ENCODE measurements at places on chromosomes 1 and 21.

- DNase-seq: no peak
Measured at GRCh38 chr1:187622545-187622944, 793.8 kb downstream of the PLA2G4A start.

DNA sequence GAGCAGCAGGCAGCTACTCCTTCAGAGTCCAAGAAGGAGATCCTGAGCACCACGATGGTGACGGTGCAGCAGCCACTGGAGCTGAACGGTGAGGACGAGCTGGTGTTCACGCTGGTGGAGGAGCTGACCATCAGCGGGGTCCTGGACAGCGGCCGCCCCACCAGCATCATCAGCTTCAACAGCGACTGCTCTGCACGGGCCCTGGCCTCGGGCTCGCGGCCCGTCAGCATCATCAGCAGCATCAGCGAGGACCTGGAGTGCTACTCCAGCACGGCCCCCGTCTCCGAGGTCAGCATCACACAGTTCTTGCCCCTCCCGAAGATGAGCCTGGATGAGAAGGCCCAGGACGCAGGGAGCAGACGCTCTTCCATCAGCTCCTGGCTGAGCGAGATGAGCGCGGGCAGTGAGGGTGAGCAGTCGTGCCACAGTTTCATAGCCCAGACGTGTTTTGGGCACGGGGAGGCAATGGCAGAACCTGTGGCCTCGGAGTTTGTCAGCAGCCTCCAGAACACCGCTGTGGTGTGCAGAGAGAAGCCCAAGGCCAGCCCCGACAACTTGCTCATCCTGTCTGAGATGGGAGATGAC, 531.8 kb downstream of the KIF26B start:
- DNase-seq: no peak

- no peak for DNase-seq
Measured at GRCh38 chr1:6233376-6233775, 2.4 kb downstream of the ICMT start.

GRCh38 chr1:24540906-24541710, 14.8 kb upstream of the NCMAP start:
- DNase-seq: no peak

GRCh38 chr1:109717729-109718128, 5.7 kb downstream of the GSTM5 start:
- no peak for DNase-seq

- no peak for DNase-seq
Measured at GRCh38 chr1:38489844-38490270, 369.7 kb downstream of the RRAGC start.

DNA sequence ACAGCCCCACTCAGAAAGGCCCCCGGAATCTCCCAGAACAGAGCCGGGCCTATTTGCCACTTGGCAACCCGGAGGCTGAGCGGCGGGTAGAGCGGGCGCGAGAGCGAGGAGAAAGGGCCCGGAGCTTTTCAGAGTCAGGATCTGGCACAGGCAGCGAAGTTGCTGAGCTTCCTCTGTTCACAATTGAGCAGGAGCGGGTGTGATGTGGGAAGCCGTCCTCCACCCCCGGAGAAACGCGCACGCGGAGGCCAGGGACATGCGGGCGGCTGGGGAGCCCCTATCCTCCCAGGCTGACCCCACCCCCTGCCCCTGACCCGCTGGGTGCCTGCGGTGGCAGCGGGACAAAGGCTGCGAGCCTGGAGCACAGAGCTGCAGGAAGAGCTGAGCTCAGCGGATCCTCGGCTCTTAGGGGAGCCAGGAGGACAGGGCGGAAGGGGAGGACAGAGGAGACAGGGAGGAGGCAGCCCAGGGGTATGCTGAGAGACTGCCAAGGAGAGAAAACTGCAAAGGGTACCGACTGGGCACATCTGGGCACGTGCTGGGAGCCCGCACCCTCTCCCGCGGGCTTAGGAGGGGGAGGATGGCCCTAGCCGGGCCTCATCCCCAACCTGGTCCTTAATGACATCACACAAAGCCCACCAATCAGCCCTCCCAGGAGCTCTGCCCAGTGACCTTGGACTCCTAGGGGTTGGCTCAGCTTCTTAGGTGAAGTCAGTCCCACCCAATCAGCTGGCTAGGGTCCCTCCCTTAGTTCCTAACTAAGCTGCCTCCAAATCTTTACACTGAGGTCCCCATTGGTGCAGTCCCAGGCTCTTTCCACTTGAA, 9.3 kb downstream of the KIF21B start:
- no peak for DNase-seq

GRCh38 chr1:107668762-107669161, 296.2 kb downstream of the VAV3 start:
- no peak for DNase-seq

DNA sequence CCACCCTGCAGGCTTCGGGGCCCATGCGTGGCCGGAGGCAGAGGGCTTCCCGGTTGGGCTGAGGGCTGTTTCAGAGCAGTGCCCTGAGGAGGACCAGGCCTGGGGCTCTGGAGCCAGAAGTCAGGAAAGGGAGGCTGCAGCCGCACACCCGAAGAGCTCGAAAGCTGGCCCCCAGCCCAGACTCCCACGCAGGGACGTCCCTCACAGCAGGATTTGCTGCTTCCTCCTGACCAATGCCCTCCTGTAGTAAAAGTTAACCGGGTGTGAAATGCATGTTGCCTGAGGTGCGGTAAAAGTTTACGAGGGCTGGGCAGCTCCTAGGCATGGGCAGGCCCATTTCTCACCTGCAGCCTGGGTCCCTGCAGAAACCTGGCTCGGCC, 101.5 kb upstream of the ARHGEF16 start:
- no peak for DNase-seq

DNA sequence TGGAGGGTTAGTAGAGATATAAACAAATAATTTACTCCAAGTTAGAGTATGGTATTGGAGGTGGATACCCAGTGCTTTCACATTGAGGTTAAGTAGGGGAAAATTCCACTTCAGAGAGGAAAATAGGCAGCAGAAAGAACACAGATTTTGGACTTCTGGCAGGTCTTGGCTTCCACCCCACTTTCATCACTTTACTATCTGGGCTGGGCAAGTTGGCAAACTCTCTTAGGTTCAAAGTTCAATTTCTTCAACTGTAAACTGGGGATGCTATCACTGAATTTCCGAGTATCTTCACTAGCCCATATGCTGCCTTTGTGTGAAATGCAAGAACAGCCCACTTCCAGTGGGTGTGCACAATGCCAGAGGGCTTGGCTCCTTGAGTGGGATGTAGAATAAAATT, 214.9 kb downstream of the GABPA start:
- DNase-seq: no peak

DNA sequence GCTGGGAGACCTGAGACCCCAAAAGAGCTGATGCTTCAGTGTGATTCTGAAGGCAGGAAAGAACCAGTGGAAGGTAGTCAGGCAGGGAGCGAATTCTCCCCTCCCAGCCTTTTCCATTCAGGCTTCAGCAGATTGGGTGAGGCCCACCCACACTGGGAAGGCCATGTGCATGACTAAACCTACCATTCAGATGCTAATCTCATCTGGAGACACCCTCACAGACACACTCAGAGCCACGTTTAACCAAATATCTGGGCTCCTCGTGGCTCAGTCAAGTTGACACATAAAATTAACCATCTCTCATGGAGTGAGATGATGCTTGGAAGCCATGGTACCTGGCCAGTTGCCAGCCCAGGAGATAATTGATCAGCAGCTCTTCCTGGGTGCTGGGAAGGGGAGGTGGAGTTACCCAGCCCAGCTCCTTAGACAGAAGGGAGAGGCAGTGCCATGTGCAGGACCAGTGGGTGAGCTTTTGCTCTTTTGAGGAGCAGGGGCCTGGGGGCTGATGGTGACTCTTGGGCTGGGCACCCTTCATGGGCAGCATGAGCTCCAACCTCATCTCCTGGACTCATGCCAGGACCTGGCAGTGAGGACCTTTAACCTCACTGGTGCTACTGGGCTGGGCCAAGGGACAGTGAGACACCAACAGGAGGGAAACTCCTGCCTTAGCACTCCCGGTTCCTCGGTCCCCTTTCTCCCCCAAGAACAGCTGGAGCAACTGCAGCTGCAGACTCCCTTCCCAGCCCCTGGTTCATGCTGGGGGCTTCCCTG, 89.0 kb upstream of the ACTL8 start:
- DNase-seq: no peak

DNA sequence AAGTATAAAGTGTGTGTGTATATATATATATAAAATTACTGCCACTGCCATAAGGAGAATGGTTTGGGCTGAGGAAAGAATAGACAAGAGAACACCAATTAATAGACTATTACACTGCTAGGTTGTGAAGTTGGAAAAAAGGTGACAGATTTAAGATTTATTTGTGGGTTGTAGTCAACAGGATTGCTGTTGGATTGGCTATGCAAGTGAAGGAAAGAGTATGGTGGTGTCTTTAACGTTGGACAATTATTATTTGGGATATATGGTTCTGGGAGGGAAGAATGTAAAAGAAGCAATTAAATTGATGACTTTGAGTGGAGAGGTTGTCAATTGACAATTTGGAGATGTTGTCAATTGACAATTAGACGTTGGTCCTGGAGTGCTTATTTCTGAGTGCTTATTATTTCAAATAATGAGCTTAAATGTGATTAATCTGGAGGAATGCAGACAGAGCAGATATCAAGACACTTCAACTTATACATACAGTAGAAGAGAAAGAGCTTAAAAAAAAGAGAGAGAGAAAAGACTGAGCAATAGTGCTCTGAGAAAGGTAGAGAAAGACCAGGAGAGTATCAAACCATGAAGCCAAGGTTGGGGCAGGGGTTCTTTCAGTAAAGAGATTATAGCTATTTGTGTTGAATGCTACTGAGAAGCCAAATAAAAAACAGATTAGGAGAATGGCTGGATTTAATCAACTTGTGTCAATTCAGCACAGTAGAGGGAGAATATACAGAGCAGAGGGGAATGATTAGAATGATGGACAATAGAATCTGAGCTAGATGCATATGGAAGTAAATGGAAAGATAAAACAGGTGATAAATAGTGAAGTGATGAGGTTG, 9.7 kb downstream of the PTGS2 start:
- DNase-seq: no peak

DNA sequence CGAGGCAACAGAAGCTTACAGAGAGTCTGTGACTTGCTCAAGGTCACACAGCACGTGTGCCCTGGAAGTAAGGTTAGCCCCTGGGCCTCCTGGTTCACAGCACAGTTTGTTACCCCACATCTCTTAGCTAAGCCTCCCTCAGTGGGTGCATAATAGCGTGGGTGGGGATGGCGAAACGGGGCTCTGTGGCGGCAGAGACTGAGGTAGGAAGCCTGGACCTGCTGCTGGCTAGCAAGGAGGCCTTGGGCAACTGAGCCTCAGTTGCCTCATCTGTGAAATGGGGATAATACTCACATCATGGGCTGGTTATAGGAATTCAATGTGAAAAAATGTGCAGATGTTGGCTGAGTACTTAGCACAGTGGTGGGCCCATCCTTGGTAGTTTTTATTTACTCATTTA, 596 bp downstream of the PADI4 start:
- no peak for DNase-seq

DNA sequence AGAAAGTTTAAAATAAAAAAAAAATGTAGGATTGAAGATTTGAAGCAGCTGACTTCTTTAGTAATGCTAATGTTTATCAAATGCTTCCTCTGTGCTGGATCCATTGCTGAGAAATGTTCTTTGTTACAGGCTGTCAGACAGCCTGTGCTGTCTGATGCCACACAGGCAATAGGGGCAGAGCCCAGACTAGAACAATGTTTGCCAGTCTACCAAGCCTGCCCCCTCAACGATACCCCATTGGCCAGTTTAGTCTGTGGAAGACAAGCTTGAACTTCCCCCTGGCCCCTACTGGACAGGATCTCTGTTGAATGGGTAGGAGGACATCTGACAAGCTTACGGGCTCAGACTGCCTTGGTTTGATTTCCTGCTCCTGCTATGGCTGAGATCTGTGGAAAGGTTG, 79.4 kb downstream of the PAPPA2 start:
- DNase-seq: no peak

GRCh38 chr1:243216741-243217140, 38.3 kb downstream of the CEP170 start:
- DNase-seq: no peak

GRCh38 chr21:29860346-29860745, 79.5 kb downstream of the GRIK1 start:
- no peak for DNase-seq

GRCh38 chr1:206883160-206883559, 14.1 kb upstream of the IL24 start:
- no peak for DNase-seq

DNA sequence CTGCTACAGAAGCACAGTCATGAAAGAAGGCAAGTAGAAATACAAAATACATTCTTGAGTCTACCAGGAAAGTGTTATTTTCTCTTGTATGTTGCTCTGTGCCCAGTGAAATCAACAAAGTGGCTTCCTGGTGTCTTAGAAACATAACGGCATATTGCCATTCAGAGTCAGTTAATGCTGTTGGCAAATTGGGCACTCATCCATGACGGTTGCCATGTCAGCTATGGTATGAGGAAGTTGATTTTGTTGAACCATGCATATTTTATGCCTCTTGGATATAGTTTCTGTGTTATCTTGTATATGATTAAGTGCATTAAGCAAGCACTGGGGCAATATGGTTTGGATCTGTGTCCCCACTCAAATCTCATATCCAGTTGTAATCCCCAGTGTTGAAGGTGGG, 153.1 kb upstream of the CXADR start:
- no peak for DNase-seq

DNA sequence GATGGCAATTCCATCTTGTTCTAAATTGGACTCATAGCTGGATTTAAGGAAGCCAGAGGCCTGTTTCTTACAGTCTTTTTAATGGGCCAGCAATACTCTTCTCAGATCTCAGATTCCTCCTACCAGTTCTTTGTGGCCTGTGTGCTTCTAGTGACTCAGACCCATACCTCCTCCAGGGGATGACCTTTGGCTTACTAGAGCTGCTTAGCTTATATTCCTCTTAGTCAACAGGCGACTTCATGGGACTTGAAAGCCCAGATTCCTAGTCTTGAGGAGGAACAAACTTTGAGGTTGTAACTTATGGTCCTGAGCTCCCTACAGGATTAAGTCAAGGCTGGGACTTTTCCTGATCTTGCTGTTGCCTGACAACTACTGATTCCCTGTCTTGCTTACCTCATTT, 12.4 kb upstream of the PAPPA2 start:
- DNase-seq: no peak

DNA sequence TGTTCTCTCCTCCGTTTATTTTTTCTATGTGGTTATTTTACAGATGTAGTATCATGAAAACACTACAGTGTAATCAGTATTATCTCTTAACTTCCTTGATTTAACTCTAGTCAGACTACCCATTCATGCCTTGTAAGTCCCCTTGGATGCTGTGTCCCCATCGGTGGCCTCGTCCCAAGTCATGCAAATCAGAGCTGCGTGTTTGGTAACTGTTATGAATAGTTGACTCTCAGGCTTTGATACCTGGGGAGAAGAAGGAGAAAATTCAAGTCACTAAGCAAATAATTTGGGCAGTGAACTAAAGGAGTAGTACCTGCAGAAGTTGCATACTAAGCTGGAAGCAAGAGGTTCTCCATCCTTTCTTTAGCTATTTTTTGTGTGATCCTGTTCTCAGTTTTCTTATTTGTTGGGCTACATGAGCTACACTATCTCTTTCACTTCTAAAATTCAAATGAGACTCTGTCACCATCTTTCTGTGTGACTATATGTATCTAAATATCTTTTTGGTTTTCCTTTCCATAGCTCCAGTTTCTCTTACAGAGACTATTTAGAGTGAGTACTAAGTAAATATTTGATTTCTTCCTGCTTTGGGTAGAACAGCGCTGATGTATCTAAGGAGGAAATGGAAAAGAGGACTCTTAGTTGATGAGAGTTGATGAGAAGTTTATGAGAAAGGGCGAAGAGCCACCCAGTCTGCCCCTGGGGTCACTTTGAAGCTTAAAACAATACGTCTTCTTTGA, 50.9 kb downstream of the VANGL2 start:
- DNase-seq: no peak

All from activated CD8-positive, alpha-beta memory T cell treated with anti-CD3 and anti-CD28 coated beads for 1 hour (primary cell).